H9 (cell line): ENCODE measurements at places on chromosomes 2 and 18. TPM values are rescaled to one million over a fixed set of nuclear protein-coding genes. Genes with fewer than 3 reads are reported as not detected.

COL4A3 gene
- 0.15 and 0.64 TPM in 2 replicates for total RNA-seq

DNA sequence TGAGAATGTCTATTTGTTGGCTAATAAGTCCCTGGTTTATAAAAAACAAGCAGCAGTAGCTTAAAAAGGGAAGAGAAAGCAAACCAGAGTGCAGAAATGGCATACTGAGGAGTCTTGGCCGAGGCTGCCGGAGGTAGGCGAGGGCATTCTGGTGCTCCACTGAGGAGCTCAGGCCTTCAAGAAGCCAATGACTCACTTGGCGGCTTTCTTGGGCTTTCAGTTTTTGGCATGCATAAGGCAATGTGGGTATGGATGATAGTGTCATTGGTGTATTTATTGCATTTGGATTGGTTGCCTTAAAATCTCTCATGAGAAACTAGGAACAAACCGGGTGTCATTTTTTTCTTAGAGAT is 119.6 kb upstream of the ARL5A start:
- no peaks in the 10 kb centered on the region for H3K27me3 ChIP-seq
- H3K27ac ChIP-seq: no peak overlapping the region
- H3K36me3 ChIP-seq: peaks cover 4% of the 10 kb centered on the region
- no peak for DNase-seq
- H3K4me3 ChIP-seq: peak overlapping the region; percentile 57; the same call in 1 of the 3 replicates

GRCh38 chr2:241505086-241505780 is 3.2 kb downstream of the STK25 start:
- peaks cover 6% of the 10 kb centered on the region for H3K36me3 ChIP-seq
- H3K27me3 ChIP-seq: no peaks in the 10 kb centered on the region
- no peak overlapping the region for H3K27ac ChIP-seq
- H3K4me1 ChIP-seq: peaks cover 2% of the 10 kb centered on the region; the same call in 1 of the 2 replicates
- no peak for DNase-seq

GRB14 gene
- 7.6 and 9.6 TPM in 2 replicates for total RNA-seq

DNA sequence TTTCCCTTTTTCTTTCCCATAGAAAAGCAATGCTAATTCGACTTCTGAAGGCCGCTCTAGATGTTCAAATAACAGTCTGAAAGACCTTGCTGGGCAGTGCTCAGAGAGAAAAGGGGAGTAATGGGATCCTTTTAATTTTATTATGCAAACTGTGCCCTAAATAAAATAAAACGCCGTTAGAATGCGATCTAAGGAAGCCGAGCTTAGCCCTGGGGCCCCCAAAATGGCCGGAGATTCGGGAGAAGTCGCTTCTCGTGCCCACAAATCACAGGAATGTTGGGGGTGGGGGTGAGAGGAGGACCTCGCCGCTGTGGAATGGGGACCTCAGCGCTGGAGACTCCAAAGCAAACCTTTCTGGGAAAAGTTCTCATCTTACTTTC is 8.4 kb upstream of the POU3F3 start:
- H3K4me3 ChIP-seq: peak overlapping the region; percentile 37
- peaks cover 69% of the 10 kb centered on the region for H3K27me3 ChIP-seq
- no peaks in the 10 kb centered on the region; the same call in 2 of the 3 replicates for H3K36me3 ChIP-seq
- no peaks in the 10 kb centered on the region; the same call in 1 of the 2 replicates for H3K4me1 ChIP-seq
- DNase-seq: no peak

DNA sequence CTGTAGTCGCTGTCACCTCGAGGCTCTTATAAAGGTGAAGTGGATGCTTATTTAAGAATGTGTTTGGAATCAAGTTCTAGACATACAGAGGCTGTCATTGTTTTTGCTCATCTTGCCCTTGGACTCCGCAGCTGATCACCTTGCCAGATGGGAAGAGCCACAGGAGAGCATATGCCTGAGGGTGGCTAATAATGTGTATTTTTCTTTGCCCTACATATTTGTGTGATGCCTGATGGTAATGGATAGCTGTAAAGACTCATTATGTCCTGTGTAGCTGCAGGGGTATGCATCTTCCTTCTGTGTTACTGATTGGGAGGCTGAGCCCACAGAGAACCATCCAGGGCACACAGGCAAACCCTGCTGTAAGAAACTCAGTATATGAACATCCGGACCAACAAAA is 61.7 kb downstream of the PRKCE start:
- no peak overlapping the region for H3K4me3 ChIP-seq
- DNase-seq: no peak
- H3K27ac ChIP-seq: no peak overlapping the region
- H3K36me3 ChIP-seq: no peaks in the 10 kb centered on the region

- H3K4me3 ChIP-seq: no peak overlapping the region
- no peaks in the 10 kb centered on the region; the same call in 1 of the 2 replicates for H3K4me1 ChIP-seq
- H3K27me3 ChIP-seq: peaks cover 2% of the 10 kb centered on the region; the same call in 1 of the 2 replicates
- no peaks in the 10 kb centered on the region for H3K36me3 ChIP-seq
- no peak overlapping the region for H3K27ac ChIP-seq
Observed at GRCh38 chr2:28997237-28997846, 16.2 kb downstream of the TOGARAM2 start.

- no peaks in the 10 kb centered on the region; the same call in 1 of the 2 replicates for H3K4me1 ChIP-seq
- no peaks in the 10 kb centered on the region for H3K27me3 ChIP-seq
- no peak for DNase-seq
- H3K4me3 ChIP-seq: no peak overlapping the region
- H3K36me3 ChIP-seq: peaks cover 5% of the 10 kb centered on the region; the same call in 1 of the 2 replicates
Observed at GRCh38 chr2:161004379-161004778, 155.8 kb upstream of the TANK start.

GRCh38 chr2:128726911-128727310 is 408.2 kb upstream of the HS6ST1 start:
- no peak overlapping the region for H3K4me3 ChIP-seq
- H3K27me3 ChIP-seq: no peaks in the 10 kb centered on the region; the same call in 1 of the 2 replicates
- no peak overlapping the region for H3K27ac ChIP-seq
- no peak for DNase-seq
- H3K4me1 ChIP-seq: no peaks in the 10 kb centered on the region

LAMA3 gene
- total RNA-seq: 0.33 and 0.68 TPM in 2 replicates

DNA sequence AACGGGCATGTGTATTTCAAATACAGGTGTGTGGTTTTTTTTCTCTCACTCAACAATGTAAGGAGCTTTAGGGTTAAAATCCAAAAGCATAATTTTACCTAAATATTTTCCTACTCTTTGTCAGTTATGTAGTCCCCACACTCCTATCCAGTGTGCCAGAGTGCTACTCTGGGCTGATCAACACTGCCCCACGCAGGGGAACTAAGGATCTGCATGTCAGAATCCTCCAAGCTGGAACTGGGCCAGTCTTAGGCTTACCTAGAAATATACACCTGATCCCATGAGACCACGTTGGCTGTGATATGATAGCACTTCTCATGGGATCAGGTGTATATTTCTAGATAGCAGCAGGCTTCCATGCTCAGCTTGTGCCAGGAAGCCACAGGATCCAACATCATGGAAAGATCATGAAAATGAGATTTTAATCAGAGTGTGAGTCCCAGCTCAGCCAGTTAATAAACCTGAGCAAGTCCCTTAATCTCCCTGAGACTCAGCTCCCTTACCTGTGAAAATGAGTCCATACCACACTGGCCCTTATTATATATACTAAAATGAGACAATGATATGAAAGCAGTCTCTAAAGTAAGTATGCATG is 29.7 kb downstream of the CCDC141 start:
- peaks cover 2% of the 10 kb centered on the region; the same call in 1 of the 2 replicates for H3K36me3 ChIP-seq
- DNase-seq: peak; percentile 67
- H3K27ac ChIP-seq: no peak overlapping the region
- H3K27me3 ChIP-seq: no peaks in the 10 kb centered on the region
- no peak overlapping the region for H3K4me3 ChIP-seq

DNA sequence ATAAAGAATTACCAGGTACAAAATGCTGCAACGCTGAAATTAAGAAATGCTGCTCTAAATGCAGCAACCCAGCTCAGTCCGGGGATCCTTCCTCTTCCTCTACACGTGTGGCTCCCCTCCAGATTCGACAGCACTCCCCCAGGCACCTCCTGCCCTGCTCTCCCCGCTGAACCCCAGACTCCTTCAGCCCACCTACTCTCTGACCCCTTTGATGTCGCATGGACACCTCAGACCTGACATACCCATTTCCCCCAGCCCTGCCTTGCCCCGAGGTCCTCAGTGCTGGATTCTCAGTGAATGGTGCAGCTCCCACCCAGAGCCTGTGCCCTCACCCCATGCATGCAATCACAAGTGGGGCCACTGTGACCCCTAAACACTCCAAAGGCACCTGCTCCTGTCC is 4.6 kb upstream of the ADRA2B start:
- no peaks in the 10 kb centered on the region; the same call in 2 of the 3 replicates for H3K36me3 ChIP-seq
- H3K4me1 ChIP-seq: no peaks in the 10 kb centered on the region
- H3K27ac ChIP-seq: no peak overlapping the region

DNA sequence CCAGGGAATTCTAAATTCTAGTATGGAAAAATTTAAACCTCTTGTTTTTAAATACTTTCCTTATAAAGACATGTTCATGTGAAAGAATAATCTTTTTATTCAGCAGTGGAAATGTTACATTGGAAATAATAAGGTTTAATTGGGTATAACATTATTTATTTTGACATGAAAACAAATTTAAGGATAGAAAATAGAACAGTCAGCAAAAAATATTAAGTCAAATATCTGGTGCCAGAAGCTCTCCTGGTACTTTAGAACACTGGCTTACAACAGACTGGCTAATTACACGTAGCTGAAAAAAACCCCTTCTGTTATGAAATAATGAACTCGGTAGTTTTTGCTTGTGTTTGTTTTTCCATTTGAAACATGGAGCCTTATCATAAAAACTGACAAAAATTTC is 447.9 kb downstream of the DSEL start:
- no peak overlapping the region for H3K27ac ChIP-seq
- H3K36me3 ChIP-seq: peaks cover 2% of the 10 kb centered on the region; the same call in 1 of the 2 replicates
- DNase-seq: no peak

HOXD9 gene
- total RNA-seq: not detected in 2 replicates

DNA sequence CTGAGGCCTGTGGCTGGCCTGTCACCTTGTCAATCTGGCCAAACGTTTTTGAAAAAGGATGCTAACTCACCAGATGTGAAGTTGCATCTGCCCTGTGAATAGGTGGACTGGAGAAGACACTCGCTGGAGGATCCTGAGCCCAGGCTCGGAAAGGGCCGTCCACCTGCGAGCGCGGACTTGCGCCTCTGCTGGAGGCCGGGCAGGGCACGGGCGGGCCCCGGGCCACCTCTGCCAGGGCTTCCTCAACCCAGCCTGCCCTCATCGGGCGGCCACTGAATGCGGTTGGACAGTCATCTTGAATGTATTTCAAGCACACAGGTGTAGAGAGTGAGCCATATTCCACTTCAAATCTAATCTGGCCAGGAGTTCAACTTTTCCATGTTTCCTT is 83.9 kb downstream of the FAM210A start:
- no peak overlapping the region for H3K4me3 ChIP-seq
- H3K27ac ChIP-seq: no peak overlapping the region
- no peak for DNase-seq
- H3K4me1 ChIP-seq: no peaks in the 10 kb centered on the region

DNA sequence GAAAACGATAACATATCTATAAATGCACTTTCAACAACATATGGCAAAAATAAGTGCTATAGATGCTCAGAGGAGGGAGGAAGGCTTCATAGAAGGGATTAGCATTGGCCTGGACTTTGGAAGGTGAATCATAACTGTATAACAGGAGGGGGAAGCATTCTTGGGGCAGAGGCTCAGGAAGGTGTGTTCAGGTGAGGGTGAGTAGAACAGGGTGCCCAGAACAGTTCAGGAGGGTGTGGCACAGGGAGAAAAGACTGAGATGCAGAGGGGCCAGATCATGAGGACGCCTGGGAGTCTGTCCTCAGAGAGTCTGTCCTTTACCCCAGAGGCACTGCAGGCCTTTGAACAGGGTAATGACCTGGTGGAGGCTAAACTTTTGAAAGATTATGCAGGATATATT is 29.3 kb upstream of the MEP1B start:
- no peaks in the 10 kb centered on the region for H3K27me3 ChIP-seq
- H3K36me3 ChIP-seq: no peaks in the 10 kb centered on the region
- DNase-seq: no peak
- H3K4me1 ChIP-seq: no peaks in the 10 kb centered on the region

DNA sequence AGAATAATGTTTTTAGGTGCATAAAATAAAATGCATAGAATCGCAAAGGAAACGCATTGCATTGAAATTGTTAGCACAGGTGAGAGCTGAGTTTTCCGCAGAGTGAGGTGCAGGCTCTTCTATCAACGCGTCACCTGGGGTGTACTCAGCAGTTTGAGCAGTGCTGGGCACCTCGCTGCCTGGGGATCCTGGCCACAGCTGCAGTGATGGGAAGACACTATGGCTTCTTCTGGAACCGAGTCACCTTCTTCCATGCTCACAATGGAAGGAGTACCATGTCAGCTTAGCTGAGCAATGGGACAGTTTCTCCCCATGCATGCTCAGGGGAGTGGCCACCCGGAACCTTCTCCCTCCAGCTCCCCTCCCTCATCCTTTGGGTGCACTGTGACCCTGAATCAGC is 95.4 kb upstream of the OTOS start:
- H3K4me3 ChIP-seq: no peak overlapping the region
- no peak overlapping the region for H3K27ac ChIP-seq
- H3K36me3 ChIP-seq: no peaks in the 10 kb centered on the region
- H3K27me3 ChIP-seq: no peaks in the 10 kb centered on the region

DNA sequence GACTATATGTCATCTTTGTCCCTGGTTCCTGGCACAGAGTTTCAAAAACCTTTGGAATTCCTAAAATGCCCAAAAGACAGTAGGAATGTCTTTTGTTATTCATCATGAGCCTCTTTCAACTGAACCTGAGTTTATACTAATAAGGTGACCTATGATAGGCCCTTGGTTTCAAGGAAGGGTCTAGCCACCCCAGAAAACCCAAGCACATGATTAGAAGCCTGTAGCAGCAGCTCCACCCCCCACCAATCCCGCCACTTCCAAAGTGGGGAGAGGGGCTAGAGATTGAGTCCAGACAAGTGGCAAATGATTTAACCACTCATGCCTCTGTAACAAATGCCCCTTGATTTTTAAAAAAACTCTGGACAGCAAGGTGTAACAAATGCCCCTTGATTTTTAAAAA is 56.8 kb downstream of the ADD2 start:
- no peak for DNase-seq
- no peaks in the 10 kb centered on the region for H3K27me3 ChIP-seq
- H3K36me3 ChIP-seq: peaks cover 63% of the 10 kb centered on the region
- H3K4me3 ChIP-seq: no peak overlapping the region

- H3K4me1 ChIP-seq: peaks cover 3% of the 10 kb centered on the region; the same call in 1 of the 2 replicates
- H3K27ac ChIP-seq: no peak within 1 kb of the TSS
- DNase-seq: peak; percentile 92
- peaks cover 9% of the 10 kb centered on the region for H3K36me3 ChIP-seq
Observed at GRCh38 chr2:164620873-164621763, at the start of gene GRB14. Gene GRB14, minus strand, starts transcription at chr2:164621482. Its CDS starts 173 bp downstream, at chr2:164621309.

DNA sequence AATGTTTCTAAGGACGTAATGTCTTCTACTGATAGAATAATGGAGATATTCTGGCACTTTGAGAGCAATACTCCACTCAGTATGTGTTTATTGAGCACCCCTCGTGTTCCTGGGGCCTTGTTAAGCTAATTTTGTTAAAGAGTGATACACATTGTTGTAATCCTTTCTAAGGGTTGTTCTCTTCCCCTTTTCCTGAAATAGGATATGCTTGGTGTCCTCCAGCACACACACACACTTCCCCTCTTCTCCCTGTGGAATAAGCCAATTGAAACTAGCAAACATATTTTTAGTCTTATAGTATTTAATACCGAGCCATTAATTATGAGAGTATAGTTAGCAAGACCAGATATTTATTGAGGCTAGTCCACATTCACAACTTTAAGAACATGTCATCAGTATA is 114.1 kb downstream of the CRIM1 start:
- no peak overlapping the region for H3K27ac ChIP-seq
- no peaks in the 10 kb centered on the region for H3K27me3 ChIP-seq
- H3K4me1 ChIP-seq: peaks cover 4% of the 10 kb centered on the region; the same call in 1 of the 2 replicates
- peaks cover 31% of the 10 kb centered on the region for H3K36me3 ChIP-seq
- H3K4me3 ChIP-seq: no peak overlapping the region
- no peak for DNase-seq
